ENCODE measurements at places on chromosomes 4 and X. TPM values are rescaled to one million over a fixed set of nuclear protein-coding genes. Genes with fewer than 3 reads are reported as not detected.

CT45A10 gene
- not detected for total RNA-seq

DNA sequence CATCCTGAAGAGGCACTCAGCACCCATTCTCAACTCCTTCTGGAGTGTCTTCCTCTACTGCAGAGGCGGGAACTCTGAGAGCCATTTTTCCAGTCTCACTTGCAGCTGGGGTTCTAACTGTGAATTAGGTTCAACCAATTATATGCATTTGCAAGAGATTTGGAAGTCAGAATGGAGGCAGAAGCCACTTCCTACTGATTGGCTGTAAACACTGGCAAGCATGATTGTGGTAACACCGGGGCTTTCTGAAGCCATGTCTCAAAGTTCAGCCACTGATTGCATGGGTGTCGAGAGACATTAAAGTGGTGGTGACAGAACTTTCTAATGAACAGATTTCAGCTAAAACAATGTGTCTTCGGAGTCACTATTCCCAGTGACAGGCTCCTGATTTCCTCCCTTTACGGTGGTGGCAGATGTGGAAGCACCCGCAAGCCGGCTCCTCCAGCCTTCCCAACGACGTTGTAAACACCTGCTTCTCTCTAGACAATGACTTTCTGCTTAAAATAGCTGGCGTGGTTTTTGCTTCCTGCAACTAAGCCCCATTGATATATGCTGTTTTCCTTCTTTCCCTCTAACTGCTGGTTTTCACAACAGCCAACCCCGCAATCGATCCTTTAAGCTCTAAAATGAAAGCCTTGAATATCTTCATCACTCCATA is 92.0 kb downstream of the IRF2 start:
- no peak for DNase-seq

DNA sequence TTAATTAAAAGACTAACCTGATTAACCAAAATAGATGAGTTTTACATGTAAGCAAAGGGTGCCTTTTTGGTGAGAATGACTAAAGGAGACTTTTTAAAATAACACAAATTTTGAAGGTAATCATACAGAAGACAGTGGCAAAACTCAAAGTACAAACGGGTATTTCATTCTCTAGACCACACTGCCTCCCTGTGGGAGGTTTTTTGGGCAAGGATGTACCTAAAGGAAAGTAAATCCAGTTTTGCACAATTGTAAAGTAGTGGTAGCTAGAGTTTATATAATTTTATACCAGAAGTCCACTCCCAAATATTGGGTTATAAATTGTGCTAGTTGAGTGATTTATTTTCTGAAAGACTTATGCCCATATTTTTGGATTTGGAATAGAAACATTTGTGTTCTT is 201.0 kb downstream of the PAPSS1 start:
- peak; percentile 67 for DNase-seq

CCKAR gene
- total RNA-seq = not detected

C4orf51 gene
- not detected for total RNA-seq

DKK2 gene
- total RNA-seq = not detected

WDR17 gene
- total RNA-seq = 3.8 TPM

GRCh38 chr4:70603856-70604255 is 11.8 kb downstream of the AMBN start:
- no peak for DNase-seq

DNA sequence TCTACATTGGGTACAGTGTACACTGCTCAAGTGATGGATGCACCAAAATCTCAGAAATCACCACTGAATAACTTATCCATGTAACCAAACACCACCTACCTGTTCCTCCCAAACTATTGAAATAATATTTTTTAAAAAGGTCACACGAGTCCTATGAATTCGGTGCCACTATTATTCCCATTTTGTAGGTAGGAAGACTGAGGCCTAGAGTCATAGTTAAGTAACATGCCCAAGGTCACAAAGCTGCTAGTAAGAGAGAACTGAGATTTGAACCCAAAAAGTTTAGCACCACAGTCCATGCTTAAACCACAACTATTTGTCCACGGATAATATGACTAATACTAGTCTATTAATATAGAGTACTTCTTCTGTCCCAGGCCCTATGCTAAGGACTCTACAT is 2.7 kb downstream of the ARHGEF6 start:
- no peak for DNase-seq

LINC00632 gene
- not detected for total RNA-seq

GRCh38 chr4:37891260-37892159 is 626 bp downstream of the TBC1D1 start:
- peak; percentile 74 for DNase-seq

PALLD gene
- total RNA-seq = 0.71 TPM

DNA sequence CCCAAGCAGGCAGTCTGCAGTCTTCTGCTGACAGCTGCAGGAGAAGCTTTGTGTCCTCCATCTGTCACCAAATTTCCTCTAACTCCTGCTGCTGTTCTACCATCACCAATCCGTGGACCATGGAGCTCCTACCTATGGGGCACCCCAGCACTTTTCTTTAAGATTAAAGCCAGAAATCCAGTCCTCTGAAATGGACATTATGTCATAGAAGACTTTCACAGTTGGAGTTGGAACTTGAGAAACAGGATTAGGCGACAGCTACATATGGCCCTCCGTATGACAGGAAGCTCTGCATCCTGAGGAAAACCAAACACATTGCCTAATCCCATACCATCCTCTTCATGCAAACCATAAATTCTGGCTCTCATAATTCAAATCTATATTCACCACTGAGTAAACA is 470.6 kb upstream of the GALNTL6 start:
- DNase-seq = no peak

GRCh38 chr4:95129821-95130311 is 372.1 kb downstream of the BMPR1B start:
- no peak for DNase-seq

GRCh38 chrX:10240918-10241317 is 84.1 kb downstream of the CLCN4 start:
- DNase-seq = no peak

DNA sequence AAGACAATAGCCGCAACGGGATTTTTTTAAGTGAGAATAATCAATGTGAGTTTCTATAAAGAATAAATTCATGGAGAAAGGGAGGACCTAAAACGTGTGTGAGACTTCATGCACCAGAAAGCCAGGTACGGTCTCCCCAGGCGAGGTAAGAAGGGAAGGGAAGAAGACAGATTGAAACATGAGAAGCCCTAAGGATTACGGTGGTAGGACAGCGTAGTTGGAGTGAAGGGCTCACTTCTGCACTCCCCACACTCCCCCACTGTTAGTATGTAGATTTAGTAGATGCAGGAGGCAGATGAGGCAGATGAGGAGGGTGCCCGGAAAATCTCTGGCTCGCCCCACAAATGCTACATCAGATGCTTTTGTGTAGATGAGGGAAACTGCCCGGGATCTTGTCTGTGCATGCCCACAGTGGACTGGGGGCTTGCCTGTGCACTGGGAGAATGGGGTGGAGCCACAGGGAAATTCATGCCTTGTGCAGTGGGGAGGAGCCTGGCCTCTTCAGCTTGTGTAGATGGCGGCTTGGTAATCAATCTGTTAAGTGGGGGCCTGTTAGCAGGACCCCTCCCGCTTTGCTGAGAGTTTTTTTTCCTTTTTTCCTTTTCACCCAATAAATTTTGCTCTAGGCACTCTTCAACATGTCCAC is 1544.5 kb upstream of the TENM3 start:
- DNase-seq = no peak

TCEAL8 gene
- 44.3 TPM for total RNA-seq

ZXDA gene
- 6.3 TPM for total RNA-seq

DNA sequence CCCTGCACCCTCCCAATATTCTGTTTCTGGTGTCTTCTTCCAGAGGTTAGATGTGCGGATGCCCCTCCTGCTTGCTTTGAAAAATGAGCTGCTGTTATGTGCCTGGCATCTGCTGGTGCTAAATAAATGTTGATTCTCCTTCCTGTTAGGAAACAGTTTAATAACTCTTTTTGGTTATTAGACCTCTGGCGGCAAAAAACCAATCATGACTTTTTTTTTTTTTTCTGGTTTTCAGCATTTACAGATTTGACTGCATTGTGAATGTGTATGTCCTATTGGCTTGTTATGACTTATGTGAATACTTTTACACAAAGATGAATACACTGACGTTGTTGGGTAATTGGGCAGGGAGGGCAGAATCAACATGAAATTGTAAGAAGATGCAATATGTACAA is 13.6 kb upstream of the TMEM156 start:
- DNase-seq = peak; percentile 80

- DNase-seq = no peak
Measured at GRCh38 chr4:139593091-139593564, 37.1 kb upstream of the SETD7 start.

DNA sequence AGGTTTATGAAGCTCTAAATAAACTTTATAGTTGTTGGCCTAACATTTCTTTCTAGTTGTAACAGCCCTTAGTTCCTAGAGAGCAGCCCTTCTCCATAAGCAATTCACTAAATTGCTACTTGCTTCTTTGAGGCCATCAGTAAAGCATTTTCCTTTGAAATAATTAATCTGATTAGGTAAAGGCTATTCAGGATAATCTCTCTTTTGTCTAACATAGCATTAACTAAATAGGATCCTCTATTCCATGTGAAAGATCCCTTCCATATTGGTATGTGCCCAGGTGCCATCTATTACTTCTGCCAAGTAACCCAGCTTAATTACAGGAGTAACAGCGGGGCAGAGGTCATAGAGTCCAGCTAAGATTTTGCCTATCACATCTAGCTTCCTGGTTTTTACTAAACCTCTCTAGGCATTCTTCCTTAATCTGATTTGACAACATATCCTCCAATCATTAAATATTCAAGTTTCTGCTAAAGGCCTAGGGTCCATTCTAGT is 1408.0 kb downstream of the PCDH18 start:
- no peak for DNase-seq

GRCh38 chr4:70902577-70903290 is 565 bp downstream of the MOB1B start:
- peak; percentile 64 for DNase-seq

Measured in Karpas-422 (cell line).